PC-9 (cell line): ENCODE measurements at places on chromosomes 7 and 10.

GRCh38 chr10:118594392-118595063 is 920 bp downstream of the PRLHR start:
- DNase-seq = no peak

GRCh38 chr7:43834463-43835251 is 34.7 kb downstream of the MRPS24 start:
- DNase-seq = peak; percentile 83

- no peak for DNase-seq
Observed at GRCh38 chr10:76509446-76509845, 1078.0 kb downstream of the LRMDA start.

DNA sequence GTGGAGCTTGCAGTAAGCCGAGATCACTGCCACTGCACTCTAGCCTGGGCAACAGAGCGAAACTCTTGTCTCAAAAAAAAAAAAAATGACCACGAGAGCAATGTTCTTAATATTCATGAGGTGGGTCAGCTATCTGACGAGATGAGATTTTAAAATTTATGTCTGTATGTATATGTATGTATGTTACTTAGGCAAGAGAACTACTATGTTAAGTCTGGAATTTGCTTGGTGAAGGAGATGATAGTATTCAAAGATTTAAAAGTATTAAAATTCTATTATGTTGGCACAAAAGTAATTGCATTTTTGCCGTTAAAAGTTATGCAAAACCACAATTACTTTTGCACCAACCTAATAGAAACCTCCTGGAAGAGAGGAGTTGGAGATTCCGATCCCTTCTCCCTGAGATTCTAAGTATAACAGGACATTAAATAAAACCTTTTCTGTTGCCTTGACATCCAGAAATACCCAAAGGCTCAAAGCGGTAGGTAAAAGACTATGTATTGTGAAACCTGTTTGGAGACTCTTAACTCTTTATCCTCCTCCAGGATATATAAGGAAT is 114.3 kb upstream of the TNS3 start:
- no peak for DNase-seq

DNA sequence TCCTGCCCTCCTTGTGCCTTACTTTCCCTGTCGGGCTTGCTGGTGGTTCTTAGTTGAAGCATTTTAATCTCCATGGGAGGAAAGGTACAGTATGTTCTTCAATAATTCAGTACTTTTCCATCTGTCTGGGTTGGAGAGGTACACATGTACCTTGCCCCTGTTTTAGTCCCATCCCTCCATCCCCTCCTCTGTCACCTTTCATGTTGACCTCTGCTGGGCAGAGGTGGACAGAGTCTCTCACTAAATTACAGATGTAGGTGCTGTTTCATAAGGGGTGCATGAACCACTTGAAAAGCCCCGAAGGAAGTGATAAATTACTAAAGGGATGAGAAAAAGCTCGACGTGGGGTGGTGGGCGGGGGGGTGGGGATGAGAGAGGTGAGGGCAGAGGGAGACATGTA is 5.4 kb downstream of the AGFG2 start:
- DNase-seq = no peak

DNA sequence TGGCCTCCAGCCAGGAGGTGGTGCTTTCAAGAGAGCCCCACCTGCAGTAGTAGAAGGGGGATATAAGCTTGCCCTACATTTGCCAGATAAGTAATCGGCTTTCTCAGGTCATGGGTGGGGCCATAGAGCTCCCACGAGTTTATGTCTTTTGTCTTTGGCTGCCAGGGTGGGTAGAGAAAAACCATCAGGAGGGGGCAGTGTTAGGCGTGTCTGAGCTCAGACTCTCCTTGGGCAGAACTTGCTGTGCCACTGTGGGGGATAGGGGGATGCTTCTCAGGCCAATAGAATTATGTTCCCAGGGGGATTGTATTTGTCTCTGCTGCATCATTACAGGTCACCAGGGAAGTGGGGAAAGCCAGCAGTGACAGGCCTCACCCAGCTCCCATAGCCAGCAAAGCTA is 12.3 kb upstream of the MRPS33 start:
- no peak for DNase-seq

GRCh38 chr7:116422683-116423082 is 76.9 kb upstream of the CAV2 start:
- DNase-seq = no peak

DNA sequence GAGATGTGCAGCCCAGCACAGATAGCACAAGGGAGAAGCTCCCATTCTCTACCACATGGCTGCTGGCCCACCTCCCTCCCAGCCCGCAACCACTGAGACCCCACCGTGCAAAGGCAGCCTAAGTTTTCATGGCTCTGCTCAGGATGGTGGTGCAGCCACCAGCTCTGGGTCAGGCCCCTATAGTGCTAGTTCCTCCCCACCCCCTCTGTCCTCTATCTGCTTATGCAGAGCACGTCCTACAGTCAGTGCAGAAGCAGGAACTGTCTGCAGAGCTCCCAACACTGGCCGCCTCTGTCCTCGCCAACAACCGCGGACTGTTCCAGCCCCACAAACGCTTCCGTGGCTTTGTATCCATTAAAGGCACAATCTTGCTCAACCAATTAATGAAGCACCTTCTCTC is 278.9 kb downstream of the GRID1 start:
- no peak for DNase-seq

DNA sequence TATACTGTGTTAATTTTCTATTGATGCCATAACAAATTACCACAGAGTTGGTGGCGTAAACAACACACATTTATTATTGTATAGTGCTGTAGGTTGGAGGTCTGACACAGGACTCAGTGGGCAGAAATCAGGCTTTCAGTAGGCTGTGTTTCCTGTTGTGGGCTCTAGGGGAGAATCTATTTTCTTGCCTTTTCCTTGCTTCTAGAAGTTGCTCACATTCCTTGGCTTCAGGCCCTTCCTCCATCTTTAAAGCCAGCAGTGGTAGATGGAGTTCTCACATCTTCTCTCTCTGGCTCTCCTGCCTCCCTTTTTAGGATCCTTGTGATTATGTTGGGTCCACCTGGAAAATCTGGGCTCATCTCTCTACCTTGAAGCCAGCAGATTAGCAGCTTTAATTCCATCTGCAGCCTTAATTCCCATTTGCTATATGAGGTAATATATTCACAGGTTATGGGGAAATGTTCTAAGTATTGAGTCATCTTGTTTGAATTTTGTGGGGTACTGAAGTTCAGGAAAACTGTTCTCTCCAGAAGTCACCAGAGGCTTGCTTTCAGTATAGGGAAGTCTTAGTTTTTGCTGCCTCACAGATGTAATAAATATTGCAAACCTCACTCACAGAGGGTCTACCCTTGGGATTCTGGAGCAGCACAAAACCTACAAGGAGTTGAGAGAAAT is 38.9 kb downstream of the CCNY start:
- DNase-seq = no peak

DNA sequence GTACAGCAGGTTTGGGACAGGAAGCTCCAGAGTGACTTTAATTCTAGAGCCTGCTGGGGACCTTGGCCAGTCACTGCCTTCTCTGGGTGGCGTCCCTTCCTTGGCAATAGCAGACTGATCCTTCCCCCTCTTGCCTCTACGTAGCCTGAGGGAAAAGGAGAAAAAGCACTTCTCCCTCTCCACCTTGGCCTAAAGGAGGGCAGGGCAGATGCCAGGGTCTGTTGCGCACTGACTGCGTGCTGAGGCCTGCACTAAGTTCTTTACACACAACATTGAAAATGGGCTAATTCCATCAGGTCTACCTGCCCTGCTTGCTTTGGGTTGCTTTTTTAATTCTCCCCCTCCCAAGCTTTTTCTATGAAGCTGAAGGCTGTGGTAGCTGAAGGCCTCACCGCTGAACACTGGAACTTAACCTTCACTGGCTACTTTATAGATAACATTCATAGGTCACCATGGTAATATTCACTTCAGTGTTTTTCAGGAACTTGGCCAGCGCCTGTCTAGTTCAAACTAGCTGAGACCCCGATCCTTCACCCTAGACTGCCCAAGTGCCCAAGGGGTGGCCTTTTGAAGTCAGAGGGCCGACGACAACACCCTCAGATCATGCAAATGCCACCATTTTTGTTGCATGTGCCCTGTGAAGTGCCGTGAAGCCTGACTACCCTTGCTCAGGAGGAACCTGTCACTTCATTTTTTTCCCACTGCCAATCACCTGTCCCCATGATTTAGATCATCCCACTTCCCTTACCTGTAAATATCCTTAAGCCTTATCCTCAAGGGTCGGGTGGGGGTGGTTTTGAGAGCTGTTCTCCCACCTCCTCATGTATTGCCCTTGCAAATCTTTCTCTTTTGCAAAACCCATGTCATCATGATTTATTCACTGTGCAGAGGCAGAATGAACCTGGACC is 28.7 kb downstream of the PRF1 start:
- DNase-seq = no peak

GRCh38 chr7:107471292-107472070 is 1.6 kb downstream of the GPR22 start:
- DNase-seq = no peak

GRCh38 chr7:17681965-17682364 is 258.3 kb downstream of the SNX13 start:
- DNase-seq = peak; percentile 32

GRCh38 chr10:69516316-69516715 is 56.9 kb downstream of the NEUROG3 start:
- no peak for DNase-seq

GRCh38 chr10:43024942-43025700 is 51.7 kb upstream of the RET start:
- DNase-seq = no peak

- no peak for DNase-seq
Observed at GRCh38 chr10:30594077-30594476, 35.5 kb downstream of the LYZL2 start.

- no peak for DNase-seq
Observed at GRCh38 chr10:28530751-28531150, 2.2 kb upstream of the WAC start.

DNA sequence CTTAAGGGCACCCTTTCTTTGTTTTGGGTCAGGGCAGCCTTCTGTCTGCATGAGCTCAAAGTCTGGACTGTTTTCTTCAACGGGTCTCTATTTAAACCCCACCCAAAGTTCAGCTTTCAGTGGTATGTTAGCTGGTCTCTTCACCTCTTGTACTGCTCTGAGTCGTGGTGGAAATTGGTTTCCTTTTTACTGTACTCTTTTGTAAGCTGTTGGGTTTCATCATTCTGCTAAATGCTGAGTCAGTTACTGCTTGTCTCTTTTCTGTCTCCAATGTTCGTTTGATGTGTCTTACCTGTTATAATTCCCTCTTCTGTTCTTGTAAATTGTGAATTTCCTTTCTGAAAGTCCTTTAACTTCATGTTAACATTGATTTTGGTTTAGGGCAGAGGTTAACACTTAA is 64.1 kb upstream of the MALRD1 start:
- no peak for DNase-seq

- DNase-seq = no peak
Observed at GRCh38 chr7:123571684-123572083, 14.1 kb upstream of the NDUFA5 start.

- no peak for DNase-seq
Observed at GRCh38 chr10:59829601-59830000, 76.3 kb upstream of the MRLN start.

DNA sequence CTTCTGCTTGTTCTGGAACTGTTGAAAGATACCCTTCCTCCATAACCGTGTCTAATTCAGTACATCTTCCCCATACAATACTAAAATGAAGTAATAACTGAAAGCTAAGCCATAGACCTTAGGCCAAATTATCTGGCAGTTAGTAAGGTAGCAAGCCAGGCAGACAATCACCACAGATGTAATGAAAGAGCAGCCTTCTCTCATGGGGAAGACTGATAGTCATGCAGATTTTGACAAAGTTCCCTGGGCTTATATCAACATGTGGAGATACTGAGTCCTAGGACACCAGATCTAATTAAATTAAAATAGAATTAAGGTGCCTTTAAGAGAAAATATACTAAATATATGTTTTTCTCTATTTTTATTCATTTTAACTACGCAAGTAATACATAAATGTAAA is 61.5 kb downstream of the PON1 start:
- DNase-seq = no peak

DNA sequence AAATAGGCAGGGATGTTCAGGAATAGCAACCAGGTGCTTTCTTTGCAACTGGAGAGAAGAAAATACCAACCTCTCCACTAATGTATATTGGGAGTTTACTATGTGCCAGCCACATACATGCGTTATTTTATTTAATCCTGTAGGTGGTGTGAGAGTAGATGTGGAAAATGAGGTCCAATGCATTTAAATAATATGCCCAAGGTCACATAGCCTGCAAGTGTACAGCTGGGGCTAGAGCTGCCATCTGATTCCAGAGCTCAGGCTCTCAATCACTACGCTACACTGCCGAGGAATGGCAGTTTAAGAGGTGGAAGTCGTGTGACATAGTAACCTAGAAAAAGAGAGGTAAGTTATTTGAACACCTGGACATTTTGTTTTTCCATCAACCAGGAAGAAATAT is 277.0 kb downstream of the EXOC4 start:
- DNase-seq = no peak

DNA sequence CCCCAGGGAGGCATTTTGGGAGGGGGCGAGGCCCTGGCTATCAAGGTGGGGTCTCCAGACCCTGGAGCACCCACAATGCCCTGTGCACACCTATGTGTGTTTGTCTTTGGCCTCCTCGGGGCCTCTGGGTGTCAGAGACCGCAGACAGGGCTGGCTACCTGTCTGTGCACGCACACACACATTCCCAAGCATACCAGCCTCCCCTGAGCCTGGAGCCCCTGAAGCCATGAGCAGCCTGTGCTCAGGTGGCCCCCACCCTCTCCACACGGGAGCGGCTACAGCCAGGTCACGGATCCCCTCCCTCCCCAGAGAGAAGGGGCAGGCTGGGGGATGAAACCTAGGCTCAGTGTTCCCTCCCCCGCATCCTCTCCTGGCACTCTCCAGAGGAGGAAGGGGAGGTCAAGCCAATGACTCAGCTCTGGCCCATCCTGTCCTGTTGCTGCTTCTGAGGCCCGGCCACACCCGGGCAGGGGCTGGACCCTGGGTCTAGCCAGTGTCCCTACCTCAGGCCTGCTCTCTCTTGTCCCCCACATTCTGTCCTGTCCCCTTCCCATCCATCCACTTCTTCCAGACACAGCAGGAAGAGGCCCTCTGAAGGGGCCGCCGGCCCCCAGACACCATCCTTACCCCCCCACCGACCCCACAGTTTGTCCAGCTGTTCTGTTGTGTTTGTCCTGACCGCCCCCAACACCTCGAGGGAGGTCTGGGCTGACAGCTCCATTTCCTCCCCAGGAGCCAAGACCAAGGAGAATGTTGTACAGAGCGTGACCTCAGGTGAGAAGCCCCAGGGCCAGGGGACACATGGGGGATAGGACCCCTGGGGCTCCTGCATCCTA is 720 bp downstream of the SNCG start:
- DNase-seq = peak; percentile 74

GRCh38 chr10:123429706-123430221 is 236.4 kb upstream of the GPR26 start:
- no peak for DNase-seq

- no peak for DNase-seq
Observed at GRCh38 chr10:76302481-76302880, 871.1 kb downstream of the LRMDA start.
